Esophagus squamous epithelium (tissue), 5 donors: ENCODE measurements at places on chromosomes 6 and 20.

- no peak for DNase-seq
These were observed 19.3 kb upstream of the WFDC2 start for GRCh38 chr20:45450097-45450818.

DNA sequence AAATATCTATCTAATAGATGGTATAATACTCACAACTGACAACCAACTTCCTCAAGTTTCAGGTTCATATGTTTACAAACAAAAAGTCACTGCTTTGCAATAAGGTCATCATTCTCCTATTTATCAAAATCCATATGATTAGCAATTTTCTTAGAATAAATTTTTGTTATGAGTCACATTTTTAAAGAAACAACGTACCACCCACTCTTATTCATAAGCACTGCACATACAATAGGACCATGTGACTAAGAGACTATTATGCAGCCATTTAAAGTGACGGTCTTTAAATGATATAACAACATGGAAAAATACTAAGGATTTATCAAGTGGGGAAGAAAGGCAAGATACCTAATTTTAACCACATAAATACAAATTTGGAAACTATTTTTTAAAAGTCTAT lies 40.0 kb downstream of the REPS1 start:
- DNase-seq, result no peak

GRCh38 chr6:165092881-165093595 lies 216.4 kb downstream of the C6orf118 start:
- DNase-seq, result no peak

DNA sequence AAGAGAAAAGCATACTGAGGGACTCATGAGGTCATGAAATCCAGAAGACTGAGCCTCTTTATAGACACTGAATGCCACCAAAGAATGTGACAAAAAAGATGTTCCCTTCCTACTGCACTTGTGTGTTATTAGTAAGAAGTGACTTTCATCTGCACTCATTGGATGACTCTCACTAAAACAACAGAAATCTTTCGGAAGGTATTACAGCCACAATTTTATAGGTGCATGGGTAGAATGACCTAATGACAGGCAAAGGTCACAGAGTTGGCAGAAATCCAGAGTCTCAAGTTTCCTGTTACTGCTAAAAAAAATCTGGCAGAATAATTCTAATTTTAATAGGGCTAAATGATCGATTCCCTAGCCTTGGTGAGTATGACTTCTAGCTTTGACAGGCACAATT lies 13.3 kb downstream of the PKHD1 start:
- no peak for DNase-seq
